ENCODE measurements at places on chromosomes 7 and 10.

DNA sequence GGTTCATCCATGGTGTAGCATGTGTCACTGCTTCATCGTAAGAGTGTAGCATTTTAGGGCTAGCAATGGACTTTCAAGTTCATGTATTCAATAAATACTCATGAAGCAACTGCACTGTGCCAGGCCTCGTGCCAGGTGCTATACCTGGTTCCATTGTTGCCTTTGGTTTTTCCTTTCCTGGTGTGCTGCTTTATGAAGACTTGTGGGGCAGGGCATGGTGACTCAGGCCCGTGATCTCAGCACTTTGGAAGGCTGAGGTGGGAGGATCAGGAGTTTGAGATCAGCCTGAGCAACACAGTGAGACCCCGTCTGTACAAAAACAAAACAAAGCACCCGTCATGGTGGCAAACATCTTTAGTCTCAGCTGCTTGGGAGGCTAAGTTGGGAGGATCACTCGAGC, 2.2 kb upstream of the CPA4 start:
- DNase-seq = peak; percentile 56

DNA sequence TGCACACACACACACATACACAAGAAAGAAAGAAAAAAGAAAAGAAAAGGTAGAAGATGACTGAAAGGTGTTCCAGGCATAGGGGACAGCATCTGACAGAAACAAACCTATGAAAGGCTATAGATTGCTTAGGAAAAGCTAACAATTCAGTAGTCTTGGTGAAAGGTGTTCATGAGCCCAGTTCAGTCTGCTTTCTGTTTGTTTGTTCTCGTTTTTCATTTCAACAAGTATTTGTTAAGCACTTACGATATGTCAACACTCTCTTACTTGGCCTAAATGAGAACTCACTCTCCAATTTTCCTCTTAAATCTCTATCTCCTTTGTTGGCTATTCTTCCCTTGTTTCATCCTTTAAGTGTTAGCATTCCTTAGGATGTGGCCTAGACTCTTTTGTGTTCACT, 133.2 kb downstream of the GRM8 start:
- DNase-seq = no peak

- DNase-seq = no peak
Observed at GRCh38 chr7:100034871-100035510, 14.6 kb upstream of the ZSCAN21 start.

DNA sequence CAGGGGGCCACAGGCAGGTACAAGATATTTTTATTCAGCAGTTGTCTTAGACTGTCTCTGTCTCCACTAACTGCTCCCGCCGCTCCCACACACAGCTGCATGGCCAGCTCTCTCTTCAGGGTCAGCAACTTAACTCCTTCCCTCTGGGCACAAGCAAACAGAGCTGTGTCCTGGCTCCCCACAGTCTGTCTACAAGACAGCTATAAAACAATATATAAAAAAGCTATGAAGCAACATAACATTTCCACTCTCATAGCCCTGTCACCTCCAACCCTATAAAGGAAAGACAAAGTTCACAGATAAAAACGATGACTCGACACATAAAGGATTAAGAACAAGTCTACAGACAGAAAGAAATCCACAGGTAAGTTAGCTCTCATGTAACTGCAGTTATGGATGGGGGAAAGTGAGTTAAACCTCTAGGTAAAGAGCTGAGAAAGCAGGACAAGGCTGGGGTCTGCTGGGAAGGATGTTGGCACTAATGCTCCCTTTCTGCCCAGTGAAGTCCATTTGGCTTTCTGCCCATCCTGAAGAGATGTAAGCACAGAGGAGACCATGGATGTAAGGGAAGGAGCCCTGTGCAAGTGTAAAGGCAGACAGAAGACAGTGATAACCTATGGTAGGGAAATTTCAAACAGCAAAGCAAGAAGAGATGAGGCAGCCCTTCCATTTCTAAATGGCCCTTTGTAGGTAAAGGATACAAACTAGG, 27.0 kb downstream of the RAPGEF5 start:
- DNase-seq = peak; percentile 20

DNA sequence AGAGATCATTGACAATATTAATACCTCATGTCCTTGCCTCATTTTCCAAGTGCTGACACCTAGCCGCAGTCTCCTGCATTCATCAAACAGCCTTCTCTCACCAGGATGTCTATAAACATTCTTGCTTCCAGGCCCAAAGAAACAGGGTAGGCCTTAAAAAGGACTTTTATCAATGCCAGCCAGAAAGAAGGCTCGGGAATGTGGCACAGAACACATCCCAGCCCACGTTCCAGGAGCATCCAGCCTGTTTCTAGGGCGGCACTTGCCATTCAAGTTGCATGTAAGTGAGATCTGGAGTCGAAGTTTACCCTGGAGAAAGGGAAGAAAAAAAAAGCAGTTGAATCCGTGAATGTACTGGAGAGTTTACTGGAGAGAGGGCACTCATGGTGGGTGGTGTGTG, 1083.1 kb downstream of the KCNMA1 start:
- DNase-seq = no peak

- peak; percentile 94 for DNase-seq
Observed at GRCh38 chr7:99679032-99679399, 780 bp downstream of the CYP3A5 start.

DNA sequence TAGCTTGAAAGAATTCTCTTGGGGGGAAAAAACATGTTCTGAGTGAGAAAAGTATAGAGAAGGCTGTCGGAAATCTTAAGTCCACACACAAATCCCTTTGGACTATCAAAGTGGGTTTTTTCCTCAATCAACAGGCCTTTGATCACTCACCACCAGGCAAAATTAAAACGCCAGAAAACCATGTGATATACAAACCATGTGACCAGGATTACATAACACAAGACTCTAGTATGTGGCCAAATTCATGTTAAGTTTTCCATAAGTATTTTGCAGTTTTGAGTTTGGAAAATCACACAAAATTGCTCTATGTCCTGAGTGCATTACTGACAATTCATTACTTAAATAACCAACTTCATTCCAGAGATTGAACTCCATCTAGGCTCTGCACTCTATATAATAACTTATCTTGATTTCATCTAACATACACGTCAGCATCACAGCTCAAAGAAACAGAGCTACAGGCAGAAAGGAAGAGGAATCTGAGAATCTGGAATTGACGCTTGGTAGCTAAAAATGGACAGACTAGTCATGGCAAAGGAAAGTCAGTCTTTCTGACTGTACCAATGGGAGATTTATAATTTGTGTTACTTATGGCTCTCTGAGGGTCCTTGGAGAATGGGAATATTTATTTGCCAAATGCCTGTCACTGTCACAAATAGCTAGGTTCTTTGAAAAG, 383.5 kb downstream of the SFMBT2 start:
- no peak for DNase-seq

- peak; percentile 1 for DNase-seq
Observed at GRCh38 chr7:88455696-88456095, 149.0 kb upstream of the STEAP4 start.

DNA sequence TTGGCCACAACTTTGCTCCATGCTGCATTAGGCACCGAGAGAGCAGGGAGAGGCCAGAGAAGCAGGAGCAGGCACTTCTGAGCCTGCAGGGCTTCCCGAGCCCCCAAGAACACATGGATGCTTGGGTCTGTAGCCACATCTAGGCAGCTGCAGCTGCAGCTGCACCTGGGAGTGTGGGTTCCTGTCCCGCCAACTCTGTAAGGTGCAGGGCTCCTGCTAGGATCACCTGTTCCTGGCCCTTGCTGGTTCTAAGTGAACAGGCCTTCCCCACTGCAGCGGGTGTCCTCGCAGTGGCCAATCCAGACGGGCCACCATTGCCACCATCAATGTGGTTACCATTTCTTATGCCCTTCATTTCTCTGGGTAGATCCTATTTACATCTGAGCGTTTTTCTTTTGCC, 330.3 kb downstream of the AUTS2 start:
- DNase-seq = no peak

GRCh38 chr10:68517188-68517587, 10.1 kb downstream of the SLC25A16 start:
- DNase-seq = no peak

GRCh38 chr10:91162495-91163268, 57.8 kb upstream of the PCGF5 start:
- DNase-seq = peak; percentile 62

DNA sequence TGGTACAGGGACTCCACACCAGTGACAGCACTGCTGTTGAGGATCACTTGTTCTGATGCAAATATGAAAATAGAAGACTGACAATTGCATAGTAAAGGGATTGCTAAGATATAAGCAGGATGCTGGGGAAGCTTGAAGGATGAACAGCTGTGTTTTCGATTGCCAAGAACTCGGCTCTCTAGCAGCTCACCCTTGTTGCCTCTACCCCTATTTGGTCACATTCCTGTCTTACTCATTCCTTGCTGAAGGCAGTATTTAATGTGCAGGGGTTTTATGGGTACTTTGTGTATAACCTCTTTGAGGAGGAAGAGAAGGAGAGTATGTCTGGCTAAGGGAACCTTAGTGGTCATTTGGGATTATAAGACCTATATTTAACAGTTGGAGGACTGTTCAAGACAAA, 218.8 kb downstream of the AUTS2 start:
- DNase-seq = no peak

DNA sequence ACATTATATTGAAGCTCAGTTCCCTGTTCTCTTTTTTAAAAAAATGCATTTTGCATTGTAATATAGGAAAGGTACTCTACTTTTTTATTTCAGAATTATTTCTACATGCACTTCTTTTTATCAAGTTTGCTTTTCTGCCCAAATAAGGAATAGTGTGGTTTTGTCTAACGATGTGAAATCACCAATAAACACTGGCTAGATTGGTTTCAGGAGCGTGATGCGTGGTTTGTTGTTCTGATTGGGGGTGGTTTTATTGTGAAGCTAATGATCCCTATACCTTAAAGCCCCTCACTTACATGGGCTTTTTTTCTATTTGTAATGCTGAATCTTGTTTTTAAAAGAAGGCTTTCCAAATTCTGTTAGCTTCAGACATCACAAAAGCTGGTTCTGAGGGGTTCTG, 17.6 kb downstream of the ENTPD7 start:
- DNase-seq = no peak

- DNase-seq = no peak
Observed at GRCh38 chr10:125514206-125515162, 168.5 kb downstream of the TEX36 start.

DNA sequence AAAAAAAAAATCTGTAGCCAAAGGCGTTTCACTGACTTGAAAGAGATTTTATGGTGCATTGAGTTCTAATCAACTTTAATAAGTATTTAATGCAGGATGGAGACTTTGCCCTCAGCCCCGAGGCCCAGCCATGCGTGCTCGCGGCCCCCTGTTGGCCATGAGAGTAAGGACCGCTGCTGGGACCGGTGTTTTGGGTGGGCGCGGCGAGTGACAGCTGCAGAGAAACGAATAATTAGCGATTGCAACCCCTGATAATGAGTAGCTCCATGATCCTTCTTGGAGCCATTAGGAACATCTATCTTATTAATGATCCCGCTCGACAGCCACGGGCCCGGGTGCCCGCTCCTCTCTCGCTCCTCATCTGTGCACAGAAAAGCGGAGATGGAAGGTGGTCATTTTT, 347.4 kb downstream of the RPS24 start:
- DNase-seq = no peak

GRCh38 chr7:98091061-98091460, 15.6 kb upstream of the LMTK2 start:
- no peak for DNase-seq

GRCh38 chr10:26479766-26480492, 41.8 kb downstream of the APBB1IP start:
- DNase-seq = no peak

DNA sequence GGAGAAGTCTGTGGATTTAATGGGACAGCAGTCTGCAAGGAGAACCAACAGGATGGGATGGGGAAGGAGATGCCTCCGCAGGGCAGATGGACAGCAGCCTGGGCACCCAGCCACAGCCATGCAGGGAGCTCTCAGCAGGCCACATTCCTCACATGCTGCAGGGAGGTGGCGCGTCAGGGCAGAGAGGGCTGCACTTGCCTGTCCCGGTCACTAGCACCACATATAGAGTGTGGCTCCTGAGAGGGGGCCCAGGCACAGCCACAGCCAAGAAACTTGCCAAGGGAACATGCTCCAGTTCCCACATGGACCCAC, 86.8 kb upstream of the ZMIZ1 start:
- DNase-seq = no peak

DNA sequence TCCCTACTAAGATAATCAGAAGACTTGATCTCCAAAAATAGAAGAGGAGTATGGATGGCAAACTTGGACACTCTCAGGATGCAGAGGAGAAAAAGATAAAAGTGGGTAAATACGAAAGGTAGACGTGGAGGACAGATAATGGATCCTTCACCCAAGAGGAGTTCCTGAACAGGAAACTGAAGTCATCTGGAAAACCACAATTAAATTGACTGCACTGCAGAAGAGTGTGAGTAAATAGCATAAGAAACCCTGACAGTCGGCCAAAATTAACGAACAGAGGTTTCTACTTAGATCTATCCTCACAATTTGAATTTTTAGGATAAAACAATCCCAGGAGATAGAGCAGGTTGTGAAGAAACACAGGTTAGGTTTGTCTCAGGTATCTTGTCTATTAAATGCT, 70.5 kb downstream of the SDK1 start:
- DNase-seq = no peak

GRCh38 chr10:74824900-74825370, 1.5 kb upstream of the KAT6B start:
- peak; percentile 39 for DNase-seq

DNA sequence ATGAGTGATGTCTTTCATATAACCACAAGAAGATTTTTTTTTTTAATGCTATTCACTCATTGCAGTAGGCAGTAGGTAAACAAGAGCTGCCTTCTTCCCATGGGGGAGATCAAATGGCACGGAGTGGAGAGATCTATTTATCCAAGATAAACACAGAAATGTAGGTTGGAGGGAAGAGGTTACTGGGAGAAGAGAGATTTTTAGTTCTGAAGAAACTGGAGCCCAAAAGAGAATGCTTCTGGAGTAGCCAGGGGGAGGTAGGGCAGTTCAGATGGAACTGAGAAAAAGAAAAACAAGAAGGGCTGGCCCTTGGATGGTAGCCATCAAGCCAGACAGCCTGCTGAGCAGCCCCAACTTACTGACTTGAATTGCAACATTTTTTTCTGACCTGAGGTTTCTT, 270.1 kb upstream of the TPK1 start:
- DNase-seq = no peak

- no peak for DNase-seq
Observed at GRCh38 chr10:91049296-91049987, 128.6 kb upstream of the ANKRD1 start.

DNA sequence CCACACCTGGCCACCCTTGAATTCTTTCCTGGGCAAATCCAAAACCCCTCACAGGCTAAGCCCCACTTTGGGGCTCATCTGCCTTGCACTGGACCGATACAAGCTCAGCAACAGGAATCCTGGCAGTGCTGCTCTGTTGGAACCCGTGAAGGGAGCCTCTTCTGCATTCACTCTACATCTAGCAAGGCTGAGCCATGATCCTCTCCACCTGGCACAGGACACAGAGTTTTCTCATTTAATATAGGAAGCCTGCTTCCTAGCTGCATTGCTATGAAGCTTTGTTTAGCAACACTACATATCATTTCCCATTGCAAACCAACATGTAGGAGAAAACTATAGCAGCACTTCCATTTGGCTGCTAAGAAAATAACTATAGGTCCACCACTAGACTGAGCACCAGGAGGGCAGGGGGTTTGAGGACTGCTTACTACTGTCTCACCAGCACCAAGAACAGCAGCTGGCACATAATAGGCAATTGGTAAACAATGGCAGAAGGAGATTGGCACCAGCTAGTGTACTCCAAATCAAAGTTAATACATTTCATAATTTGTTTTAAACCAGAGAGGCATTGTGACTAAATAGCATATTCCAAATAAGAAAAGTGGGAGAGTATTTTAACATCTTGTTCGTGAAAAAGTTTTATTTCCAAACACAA, 56.1 kb downstream of the CPVL start:
- no peak for DNase-seq

GRCh38 chr7:107387573-107388219, 82.2 kb upstream of the GPR22 start:
- DNase-seq = peak; percentile 26

- no peak for DNase-seq
Observed at GRCh38 chr7:81492240-81492639, 277.6 kb downstream of the HGF start.
